ENCODE measurements at places on chromosomes 13 and 19. TPM values are rescaled to one million over a fixed set of nuclear protein-coding genes. Genes with fewer than 3 reads are reported as not detected.
A peak's percentile ranks its signal among the peaks of the same experiment; 100 is the strongest.

DNA sequence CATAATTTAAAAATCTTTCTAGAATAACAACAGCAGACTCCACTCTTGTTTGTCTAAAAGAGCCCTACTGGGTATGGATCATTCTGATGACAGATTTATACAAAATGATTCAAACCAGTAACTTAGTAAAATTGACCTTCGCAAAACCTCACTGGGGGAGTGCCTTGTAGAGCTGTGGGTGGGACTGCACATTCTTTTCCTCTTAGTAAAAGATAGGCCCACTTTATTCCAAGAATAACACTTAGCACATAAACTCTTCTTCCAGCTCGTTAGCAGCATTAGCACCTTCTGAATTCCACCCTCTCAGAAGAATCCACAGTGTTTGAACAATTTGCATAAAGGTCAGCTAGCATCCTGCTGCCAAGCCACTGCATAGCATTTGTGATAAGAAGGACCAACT, 106.8 kb downstream of the STOML3 start:
- H3K4me3 ChIP-seq: no peak overlapping the region
- no peaks in the 10 kb centered on the region for H3K4me1 ChIP-seq
- no peak overlapping the region for H3K27ac ChIP-seq
- DNase-seq: no peak
- no peaks in the 10 kb centered on the region for H3K36me3 ChIP-seq

BSG gene
- 297 TPM for polyA plus RNA-seq

GRCh38 chr13:46797501-46798237, 708 bp upstream of the ESD start:
- no peaks in the 10 kb centered on the region for H3K27me3 ChIP-seq
- H3K4me3 ChIP-seq: peak overlapping the region; percentile 81
- H3K36me3 ChIP-seq: no peaks in the 10 kb centered on the region
- peaks cover 17% of the 10 kb centered on the region for H3K4me1 ChIP-seq
- DNase-seq: no peak
- peak overlapping the region; percentile 71 for H3K27ac ChIP-seq

DNA sequence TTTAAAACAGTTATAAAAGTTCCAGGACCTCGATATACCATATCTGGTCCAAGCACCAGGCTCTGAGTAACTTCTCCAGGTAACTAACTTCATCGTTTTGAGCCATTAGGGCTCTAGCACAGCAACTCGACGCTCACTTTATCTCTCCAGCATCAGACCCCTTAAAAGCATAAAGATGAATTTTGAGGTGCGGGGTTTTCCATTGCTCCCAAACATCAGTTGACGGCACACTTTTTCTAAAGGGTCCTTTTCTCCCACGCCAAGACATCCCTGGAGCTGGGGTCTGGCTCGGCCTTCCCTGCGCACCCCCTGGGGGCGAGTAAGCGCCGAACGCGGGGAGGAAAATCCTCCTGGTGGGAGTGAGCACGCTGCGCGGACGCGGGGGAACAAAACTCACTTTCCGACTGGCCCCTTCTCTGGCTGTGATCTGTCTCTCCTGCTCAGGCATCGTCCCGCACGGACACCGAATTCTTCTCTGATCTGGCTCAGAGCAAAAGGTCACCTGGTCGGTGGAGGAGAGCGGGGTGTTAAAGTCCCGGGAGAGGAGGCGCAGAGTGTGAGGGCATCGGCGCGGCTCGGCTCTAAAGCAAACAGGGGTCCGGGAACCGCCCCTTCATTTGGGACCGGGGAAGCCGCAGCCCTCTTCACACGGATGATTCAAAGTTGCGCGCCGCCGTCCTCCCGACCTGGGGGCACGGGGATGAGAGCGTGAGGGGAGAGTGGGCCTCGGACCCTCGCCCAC, at the start of gene ATP7B:
Gene ATP7B, minus strand, starts transcription at position 561 of the 742 bp plus-strand sequence. Its CDS starts 113 bp downstream, at position 448.
- peak within 1 kb of the TSS; percentile 63 for H3K27ac ChIP-seq
- peaks cover 30% of the 10 kb centered on the region for H3K4me1 ChIP-seq
- no peaks in the 10 kb centered on the region for H3K36me3 ChIP-seq

DNA sequence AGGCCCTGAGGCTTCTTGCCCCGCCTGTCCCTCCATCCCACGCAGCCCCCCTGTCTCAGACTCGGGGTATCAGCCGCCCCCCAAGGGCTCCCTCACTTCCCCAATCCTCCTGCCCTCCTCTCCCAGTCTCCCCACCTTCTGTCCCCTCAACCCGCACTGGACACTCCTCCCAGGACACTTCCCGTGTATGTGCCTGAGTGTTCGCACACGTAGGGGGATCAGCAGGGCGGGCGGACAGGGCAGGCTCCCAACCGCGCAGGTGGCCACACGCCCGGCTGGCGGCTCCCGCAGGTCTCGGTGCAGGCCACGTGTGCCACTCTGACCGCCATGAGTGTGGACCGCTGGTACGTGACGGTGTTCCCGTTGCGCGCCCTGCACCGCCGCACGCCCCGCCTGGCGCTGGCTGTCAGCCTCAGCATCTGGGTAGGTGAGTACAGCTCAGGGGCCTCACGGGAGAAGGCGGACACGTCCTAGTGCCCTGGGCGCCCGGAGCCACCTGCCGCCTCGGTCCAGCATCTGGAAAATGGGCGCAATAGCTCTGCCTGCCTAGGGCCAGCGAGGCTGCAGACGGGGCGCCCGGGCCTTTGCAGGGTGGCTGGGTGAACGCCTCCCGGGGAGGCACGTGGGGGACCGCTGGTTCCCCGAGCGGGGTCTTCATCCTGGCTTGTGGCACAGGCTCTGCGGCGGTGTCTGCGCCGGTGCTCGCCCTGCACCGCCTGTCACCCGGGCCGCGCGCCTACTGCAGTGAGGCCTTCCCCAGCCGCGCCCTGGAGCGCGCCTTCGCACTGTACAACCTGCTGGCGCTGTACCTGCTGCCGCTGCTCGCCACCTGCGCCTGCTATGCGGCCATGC, 2.3 kb downstream of the KISS1R start:
- peaks cover 51% of the 10 kb centered on the region for H3K4me1 ChIP-seq
- H3K27ac ChIP-seq: no peak overlapping the region
- H3K4me3 ChIP-seq: no peak overlapping the region
- H3K36me3 ChIP-seq: no peaks in the 10 kb centered on the region
- H3K27me3 ChIP-seq: no peaks in the 10 kb centered on the region
- no peak for DNase-seq

- no peak overlapping the region for H3K4me3 ChIP-seq
- no peak overlapping the region for H3K27ac ChIP-seq
- no peak for DNase-seq
- no peaks in the 10 kb centered on the region for H3K27me3 ChIP-seq
- H3K4me1 ChIP-seq: no peaks in the 10 kb centered on the region
- no peaks in the 10 kb centered on the region for H3K36me3 ChIP-seq
Observed at GRCh38 chr13:69094485-69094884, 1013.1 kb upstream of the ATXN8OS start.

ZNF567 gene
- 6.9 TPM for polyA plus RNA-seq

DNA sequence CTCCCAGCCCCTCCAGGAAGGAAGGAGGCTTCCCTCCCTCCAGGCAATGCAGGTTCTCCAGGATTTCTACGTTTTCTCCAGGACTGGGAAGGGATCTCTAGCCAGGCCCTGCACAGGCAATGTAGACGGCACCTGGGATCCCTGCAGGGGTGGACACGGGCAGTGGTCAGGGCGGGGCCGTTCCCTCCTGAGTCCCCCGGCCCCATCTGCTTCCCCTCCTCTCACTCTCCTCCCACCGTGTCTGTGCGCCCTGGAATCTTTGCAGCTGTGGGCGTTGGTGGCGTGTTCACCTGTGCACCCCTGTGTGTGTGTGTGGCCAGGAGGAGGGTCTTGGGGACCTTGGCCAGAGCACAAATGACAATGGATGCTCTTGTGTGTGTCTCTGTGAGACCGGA, 10.0 kb downstream of the NRTN start:
- H3K36me3 ChIP-seq: no peaks in the 10 kb centered on the region
- no peak overlapping the region for H3K4me3 ChIP-seq
- no peak overlapping the region for H3K27ac ChIP-seq
- DNase-seq: no peak
- no peaks in the 10 kb centered on the region for H3K27me3 ChIP-seq

DNA sequence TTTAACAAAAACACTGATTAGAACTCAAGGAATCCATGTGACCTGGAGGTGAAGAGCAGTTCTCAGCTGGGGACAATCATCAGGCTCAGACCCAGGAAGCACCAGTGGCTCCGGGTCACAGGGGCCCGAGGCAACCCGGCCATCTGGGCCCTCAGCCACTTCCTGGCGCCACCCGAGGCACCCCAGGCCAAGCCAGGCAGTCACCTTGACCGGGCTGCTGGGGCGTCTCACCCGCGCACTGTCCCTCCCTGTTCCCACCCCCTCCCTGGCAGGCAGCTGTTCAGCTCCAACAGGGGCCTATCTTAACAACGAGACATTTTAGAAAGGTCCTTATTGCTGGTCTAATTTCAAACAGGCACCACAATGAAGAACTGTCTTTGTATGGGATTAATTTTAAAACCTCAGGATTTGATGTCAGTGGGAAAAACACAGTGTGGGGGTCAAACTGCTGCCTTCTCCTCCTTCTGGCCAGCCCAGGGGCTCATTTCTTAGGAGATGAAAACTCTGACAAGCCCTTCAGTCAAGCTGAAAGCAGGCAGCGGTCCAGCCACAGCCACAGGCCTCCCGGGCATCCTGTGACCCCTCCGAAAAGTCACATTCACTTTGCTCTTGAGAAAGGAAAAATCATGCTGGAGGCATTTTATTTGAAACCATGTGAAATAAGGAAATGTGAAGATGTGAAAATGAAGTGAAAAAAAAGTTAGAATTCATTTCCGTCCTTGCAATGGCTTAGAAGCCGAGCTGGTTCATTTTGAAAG, 83.3 kb downstream of the KCTD15 start:
- H3K36me3 ChIP-seq: no peaks in the 10 kb centered on the region
- H3K27ac ChIP-seq: no peak overlapping the region
- no peaks in the 10 kb centered on the region for H3K27me3 ChIP-seq
- H3K4me3 ChIP-seq: no peak overlapping the region

DNA sequence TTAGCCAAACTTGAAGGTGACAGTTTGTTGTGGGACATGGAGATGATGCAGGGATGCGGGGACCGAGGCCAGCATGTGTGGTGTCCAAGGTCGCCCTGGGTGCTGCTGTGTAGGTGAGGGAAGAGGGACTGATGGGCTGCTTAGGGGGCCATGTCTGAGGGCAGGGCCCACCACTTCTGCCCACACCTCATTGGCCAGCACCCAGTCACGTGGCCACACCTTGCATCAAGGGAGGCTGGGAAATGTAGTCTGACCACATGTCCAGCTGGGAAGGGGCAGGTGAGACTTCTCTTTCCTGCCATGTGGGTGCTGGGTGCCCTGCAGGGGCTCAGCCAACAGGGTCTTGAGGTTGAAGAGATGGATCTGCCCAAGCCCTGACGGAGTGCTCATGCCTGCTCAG, 88.9 kb downstream of the KDM4B start:
- no peak overlapping the region for H3K27ac ChIP-seq
- peaks cover 14% of the 10 kb centered on the region for H3K36me3 ChIP-seq
- no peak overlapping the region for H3K4me3 ChIP-seq
- H3K27me3 ChIP-seq: no peaks in the 10 kb centered on the region
- no peak for DNase-seq

DNA sequence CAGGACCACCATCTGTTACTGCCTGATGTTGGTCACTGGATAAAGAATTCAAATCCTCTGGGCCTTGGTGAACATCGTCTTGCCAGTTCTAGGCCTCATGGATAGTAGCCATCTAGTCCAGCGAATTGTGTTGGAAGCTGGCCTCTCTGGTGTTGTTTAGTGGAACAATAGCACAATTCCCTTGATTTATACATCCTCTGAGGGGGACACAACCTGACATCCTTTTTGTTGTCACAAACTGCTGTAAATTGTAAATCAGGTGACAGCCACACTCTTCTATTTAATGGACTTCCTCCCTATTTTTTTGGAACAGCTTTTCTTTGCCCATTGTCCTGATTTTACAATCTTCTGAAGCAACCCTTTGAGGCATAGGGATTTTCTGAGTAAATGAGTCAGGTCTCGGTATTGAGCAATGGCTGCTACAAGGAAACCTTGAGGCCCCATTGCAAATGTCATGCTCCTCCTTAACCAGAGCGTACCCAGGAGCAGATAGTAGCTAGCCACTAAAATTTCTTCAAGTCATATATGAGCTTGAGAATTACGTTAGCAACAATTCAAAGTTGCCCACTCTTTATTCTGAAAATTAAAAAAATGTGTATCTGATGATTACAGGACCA, 263.3 kb downstream of the COG6 start:
- H3K36me3 ChIP-seq: no peaks in the 10 kb centered on the region
- no peaks in the 10 kb centered on the region for H3K4me1 ChIP-seq
- H3K4me3 ChIP-seq: no peak overlapping the region
- no peaks in the 10 kb centered on the region for H3K27me3 ChIP-seq

DNA sequence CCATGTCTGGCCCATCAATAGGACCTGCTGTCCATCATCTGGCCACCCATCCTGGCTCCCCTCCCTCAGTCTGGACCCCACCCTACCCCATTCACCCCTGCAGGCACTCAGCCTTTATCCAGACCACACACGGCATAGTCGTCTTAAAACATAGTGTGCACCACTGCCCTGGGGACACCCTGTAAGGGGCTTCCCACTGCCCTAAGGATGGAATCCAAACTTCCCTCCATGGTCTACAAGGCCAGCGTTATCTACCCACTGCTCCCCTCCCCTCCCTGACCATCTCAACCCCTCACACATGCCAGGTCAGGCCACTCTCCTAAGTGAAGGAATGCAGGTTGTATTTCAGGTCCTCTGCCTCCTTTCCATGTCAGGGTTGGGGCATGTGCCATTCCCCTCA, 352.7 kb upstream of the ZNF507 start:
- H3K27me3 ChIP-seq: no peaks in the 10 kb centered on the region
- no peaks in the 10 kb centered on the region for H3K36me3 ChIP-seq
- H3K27ac ChIP-seq: no peak overlapping the region
- no peak overlapping the region for H3K4me3 ChIP-seq
- H3K4me1 ChIP-seq: no peaks in the 10 kb centered on the region

POU2F2 gene
- 7.2 TPM for polyA plus RNA-seq

- peaks cover 16% of the 10 kb centered on the region for H3K4me1 ChIP-seq
- DNase-seq: no peak
- H3K4me3 ChIP-seq: peak overlapping the region; percentile 73
- no peaks in the 10 kb centered on the region for H3K36me3 ChIP-seq
Observed at GRCh38 chr19:50510121-50510670, 795 bp downstream of the JOSD2 start.

TEX101 gene
- polyA plus RNA-seq: not detected

KRTDAP gene
- polyA plus RNA-seq: not detected

GRCh38 chr13:110627351-110627750, 12.0 kb downstream of the NAXD start:
- H3K36me3 ChIP-seq: peaks cover 40% of the 10 kb centered on the region
- no peak overlapping the region for H3K4me3 ChIP-seq
- no peaks in the 10 kb centered on the region for H3K27me3 ChIP-seq
- H3K4me1 ChIP-seq: no peaks in the 10 kb centered on the region

- peaks cover 27% of the 10 kb centered on the region for H3K27me3 ChIP-seq
- H3K4me3 ChIP-seq: no peak overlapping the region
Observed at GRCh38 chr13:112079696-112080095, 12.7 kb downstream of the SOX1 start.

SOX1 gene
- polyA plus RNA-seq: not detected

GRCh38 chr19:29764361-29764760, 47.4 kb upstream of the CCNE1 start:
- no peak overlapping the region for H3K4me3 ChIP-seq
- H3K27ac ChIP-seq: no peak overlapping the region
- H3K4me1 ChIP-seq: no peaks in the 10 kb centered on the region
- DNase-seq: no peak

EDNRB gene
- not detected for polyA plus RNA-seq
